Esophagus muscularis mucosa (tissue), 4 donors: ENCODE measurements at places on chromosomes 2 and 18. TPM values are rescaled to one million over a fixed set of nuclear protein-coding genes. Genes with fewer than 3 reads are reported as not detected.

The VSNL1 gene
- total RNA-seq, result 4.6 TPM

The CFAP221 gene
- 0.17 TPM for total RNA-seq

The GDF7 gene
- total RNA-seq, result 7.1 TPM

The KIF5C gene
- 3.1 TPM for total RNA-seq

The SCYGR4 gene
- total RNA-seq, result not detected

The MOGAT1 gene
- total RNA-seq, result not detected

DNA sequence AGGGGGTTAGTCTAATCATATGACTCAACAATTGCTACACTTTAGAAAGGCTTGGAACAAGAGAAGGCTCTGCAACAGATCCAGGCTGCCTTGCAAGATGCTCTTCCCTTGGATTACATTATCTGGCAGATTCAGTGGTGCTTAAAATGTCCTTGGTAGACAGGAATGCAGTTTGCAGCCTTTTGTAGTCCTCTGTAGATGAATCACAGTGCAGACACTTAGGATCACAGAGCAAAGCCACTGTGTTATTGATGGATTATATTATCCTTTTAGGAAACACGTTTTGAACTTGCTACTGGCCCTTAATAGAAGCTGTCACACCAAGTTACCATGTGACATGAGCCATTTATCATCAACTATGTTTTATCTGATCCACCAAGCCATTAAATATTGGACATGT is 152.2 kb downstream of the CBLN2 start:
- no peak for DNase-seq

DNA sequence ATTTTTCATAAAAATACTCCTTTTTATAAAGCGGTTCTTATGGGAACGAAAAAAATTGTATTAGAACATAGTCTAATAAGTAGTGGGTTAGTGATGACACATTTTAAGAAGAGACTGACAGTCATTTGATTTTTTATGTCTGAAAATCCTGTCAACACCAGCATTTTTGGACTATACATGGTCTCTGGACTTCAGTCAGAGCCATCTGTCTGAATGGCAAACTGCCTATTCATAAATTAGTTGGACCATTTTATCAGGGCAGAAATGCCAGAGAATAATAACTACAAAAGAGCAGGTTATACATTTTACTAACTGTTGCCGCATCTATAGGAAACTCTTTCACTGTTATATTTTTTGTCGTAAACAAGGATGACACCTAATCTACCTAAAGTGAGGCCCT is 437.6 kb downstream of the ZNF804A start:
- DNase-seq, result no peak

- no peak for DNase-seq
Observed at GRCh38 chr2:38966678-38967077, 77.0 kb downstream of the ARHGEF33 start.

GRCh38 chr2:239365071-239365781 is 35.6 kb downstream of the HDAC4 start:
- DNase-seq, result no peak

DNA sequence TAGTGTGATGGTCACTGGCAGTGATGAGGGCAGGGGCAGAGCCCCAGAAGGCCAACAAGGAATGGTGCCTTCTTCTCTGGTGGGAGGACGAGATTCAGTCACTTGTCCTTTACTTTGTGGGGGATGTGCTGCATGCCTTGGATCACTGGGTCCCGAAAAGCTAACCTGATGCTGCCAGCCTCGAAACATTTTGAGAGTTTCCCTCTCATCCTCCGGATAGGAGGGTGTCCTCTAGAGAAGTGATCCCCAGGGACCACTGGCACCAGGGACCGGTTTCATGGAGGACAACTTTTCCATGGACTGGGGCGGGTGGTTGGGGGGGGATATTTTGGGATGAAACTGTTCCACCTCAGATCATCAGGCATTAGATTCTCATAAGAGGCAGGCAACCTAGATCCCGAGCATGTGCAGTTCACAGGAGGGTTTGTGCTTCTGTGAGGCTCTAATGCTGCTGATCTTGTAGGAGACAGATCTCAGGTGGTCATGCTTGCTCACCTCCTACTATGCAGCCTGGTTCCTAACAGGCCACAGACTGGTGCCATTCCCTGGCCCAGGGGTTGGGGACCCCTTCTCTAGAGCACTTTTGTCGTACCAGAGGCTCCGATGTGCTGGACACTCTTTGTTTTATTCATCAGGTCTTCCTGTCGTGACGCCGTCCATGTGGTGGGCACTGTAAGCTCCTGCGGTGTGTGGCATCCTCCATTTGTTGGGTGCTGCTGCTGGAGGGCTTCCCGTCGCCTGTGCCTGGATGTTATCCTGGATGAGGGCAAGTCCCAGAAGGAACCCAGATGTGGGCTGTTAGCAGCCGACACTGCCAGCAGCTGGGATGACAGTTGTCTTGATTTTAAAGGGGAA is 68.5 kb upstream of the HDAC4 start:
- DNase-seq, result no peak

- DNase-seq, result no peak
Observed at GRCh38 chr2:142734770-142735169, 142.7 kb upstream of the KYNU start.

GRCh38 chr2:10990561-10991111 is 78.9 kb downstream of the KCNF1 start:
- DNase-seq, result no peak

DNA sequence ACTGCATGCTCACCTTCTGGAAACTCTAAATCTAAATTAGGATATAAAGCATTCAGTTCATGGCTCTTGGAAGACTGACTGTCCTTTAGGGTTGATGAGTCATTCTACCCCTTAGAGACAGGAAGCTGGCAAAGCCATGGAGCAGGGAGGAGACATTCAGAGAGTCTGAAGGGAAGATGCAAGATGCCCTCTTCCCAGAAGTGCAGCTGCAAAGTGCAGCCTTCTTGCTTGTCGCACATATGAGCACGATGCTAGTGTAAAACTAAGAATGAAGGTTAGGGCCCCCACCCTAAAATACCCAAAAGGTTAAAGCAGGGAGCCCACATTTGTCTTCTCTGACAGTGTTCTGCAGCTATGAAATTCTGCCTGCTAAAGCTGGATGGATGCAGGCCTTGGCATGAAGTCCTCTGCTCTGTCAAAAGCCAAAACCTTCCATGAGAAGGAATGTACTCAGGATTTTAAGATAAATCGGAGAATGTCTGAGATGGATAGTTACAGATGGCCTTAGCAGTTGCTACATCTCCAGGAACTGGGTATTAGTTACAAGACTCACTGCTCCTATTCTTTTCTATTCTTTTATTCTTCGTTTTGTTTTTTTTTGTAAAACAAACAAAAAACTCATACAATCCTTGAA is 89.7 kb downstream of the POLE4 start:
- no peak for DNase-seq

- no peak for DNase-seq
Observed at GRCh38 chr2:189109921-189110397, 69.6 kb downstream of the COL5A2 start.

GRCh38 chr2:112690853-112691401 is 29.9 kb upstream of the NT5DC4 start:
- no peak for DNase-seq

DNA sequence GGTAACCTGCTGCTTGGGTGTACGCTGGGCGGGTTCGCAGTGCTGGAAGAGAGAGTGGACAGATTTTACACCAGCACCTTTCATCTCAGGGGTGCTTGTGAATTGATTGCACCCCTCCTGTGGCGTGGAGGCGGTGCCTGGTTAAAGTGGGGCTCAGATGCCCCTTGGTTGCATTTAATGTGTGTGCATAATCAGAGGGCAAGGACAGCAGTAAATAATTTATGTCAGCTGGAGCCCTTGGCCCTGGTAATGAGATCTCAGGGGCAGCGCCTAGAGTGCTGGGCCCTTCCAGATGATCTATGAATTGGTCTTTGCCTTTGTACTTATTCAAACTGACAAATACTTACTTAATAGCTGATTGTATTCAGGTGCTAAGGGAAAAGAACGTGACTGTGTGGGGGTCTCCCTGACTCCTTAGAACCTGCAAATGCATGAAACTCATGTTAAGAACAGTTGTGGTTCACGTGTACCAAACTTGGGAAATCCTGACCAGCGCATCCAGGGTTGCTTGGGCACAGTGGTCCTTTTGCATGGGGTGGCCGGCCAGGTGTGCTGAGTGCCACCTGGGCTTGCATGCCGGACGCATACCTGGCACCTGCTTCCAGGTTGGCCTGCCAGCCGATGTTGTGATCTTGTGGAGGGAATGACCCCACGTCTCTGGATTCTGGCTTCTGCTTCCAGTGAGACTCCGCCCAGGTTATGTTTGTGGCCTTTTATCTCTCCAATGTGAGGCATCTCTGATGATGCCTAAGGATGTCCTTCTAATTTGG is 118.5 kb downstream of the AGAP1 start:
- no peak for DNase-seq

GRCh38 chr18:48548011-48548771 is 9.4 kb downstream of the CTIF start:
- no peak for DNase-seq

DNA sequence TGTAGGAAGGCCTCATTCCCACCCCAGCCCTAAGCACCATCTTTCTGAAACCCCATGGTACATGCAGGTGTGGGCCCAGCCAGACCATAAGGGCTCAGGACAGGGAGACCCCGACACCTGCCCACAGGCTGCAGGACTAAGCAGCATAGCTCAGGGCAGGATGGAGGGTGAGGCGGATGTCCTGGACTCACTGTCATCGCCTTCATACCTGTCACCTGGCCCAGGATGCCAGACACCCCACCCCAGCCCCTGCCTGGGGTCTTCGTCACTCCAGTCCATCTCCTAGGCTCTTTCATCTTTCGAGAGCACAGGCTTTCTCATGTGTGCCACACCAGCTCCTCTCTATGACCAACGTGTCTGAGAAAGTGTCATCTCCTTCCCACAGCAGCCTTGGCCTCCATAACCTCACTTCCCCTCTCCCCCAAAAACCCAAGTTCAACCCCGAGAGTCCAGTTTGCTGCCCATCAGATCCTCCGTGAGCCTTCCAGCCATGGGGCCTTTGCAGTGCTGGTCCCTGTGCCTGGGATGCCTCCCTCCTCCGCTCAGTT is 71.5 kb downstream of the EMX1 start:
- no peak for DNase-seq

- peak; percentile 14 for DNase-seq
Observed at GRCh38 chr2:7905756-7906155, 776.1 kb upstream of the ID2 start.

- peak; percentile 89 for DNase-seq
Observed at GRCh38 chr2:201260302-201260800, at the start of gene CASP8. CASP8 (plus strand) TSS chr2:201260536; CDS start chr2:201266487, 5,951 bp downstream.

- no peak for DNase-seq
Observed at GRCh38 chr2:54728669-54729120, 5.2 kb downstream of the EML6 start.

GRCh38 chr2:101597347-101597944 is 100.1 kb upstream of the MAP4K4 start:
- no peak for DNase-seq

DNA sequence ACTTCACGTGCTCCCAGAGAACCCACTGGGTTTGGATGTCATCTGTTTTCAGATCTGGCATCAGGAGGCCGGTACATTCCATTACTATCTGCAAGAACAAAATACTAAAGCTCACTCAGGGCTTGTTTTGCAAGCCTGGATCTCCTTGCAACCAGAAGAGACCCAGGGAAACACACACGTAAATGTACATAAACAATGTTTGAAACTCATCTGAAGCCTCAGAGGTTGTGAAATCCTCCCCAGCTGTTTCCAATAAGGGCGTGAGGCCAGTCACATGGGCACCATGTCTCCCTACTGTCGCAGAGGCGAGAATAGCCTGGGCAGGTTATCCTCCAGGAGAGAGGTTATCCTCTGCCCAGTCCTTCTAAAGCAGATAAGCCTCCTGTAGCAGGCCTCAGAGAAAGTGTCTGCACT is 186.9 kb downstream of the GFPT1 start:
- no peak for DNase-seq

- no peak for DNase-seq
Observed at GRCh38 chr2:121949271-121949670, 193.8 kb downstream of the TSN start.

DNA sequence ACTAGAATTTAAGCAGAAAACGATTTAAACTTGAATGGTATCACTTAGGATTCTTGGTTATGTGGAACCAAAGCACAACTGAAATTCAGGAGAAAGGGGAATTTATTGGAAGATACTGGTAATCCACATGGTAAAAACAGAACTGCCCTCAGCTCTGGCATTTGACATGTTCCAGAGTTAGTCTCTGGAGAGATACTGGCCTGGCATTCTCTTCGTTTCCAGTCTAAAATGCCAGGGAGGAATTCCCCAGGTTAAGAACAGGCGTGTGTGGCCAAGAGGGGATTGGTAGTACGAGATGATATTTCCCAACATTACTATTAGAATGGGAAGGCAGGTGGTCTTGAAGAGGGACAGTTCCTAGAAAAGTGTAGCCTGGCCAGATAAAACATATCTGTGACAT is 68.5 kb upstream of the TXNDC2 start:
- DNase-seq, result no peak

GRCh38 chr2:217976301-217976700 is 26.5 kb downstream of the TNS1 start:
- no peak for DNase-seq

DNA sequence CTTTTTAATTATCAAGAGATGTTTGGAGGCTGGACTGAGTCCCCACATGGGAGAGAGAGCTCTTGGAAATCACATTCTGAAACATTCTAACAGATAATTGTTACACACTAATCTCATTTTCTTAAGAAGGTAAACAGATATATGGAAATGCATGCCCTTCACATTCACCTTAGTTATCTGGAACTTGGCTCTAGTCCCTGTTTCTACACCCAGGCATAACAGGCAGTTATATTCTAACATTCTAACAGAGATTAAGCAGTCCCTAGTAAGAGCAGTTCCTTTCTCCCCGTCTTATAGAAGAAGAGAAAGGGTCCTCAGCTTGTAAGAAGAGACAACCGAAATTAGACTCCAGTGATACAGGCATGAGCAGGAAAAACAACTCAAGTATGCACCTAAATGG is 385.4 kb downstream of the SOX11 start:
- DNase-seq, result no peak

DNA sequence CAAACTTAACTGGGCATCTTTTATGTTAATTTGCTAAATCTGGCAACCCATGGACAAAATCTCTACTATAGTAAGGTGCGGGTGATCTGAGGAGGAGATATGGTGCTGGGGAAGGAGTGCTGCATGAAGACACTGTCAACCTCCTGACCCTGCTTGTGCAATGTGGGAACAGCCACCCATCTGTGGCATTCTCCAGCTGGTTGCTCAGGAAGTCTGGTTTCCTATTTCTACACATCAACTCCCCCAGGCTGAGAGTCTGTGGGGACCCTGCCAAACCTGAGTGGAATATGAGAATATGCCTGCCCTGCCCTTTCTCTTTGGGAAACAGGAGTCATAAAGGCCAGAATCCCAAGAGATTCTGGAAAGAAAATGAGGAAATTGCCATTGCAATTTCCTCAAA is 60.1 kb upstream of the PAX3 start:
- DNase-seq, result no peak

DNA sequence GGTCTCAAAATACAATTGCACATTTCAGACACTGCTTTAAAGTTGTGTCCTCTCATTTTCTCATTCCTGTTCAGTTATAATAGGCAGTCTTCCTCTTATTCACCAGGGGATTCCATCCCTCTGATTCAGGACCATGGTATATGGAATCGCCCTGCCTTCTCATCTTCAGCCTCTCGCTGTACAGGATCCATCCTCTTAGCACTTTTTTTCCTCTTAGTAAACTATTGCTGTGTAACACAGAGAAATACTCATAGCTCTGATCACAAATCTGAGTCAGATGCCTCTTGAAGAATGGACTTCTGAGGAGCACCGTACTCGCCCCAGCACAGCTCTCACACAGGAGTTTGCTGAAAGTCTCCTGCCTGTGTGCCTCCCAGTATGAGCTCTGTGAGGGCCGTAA is 11.3 kb downstream of the RMP24 start:
- DNase-seq, result no peak
